Effector memory CD4-positive, alpha-beta T cell (primary cell): ENCODE measurements at places on chromosomes 7 and 10.
A peak's percentile ranks its signal among the peaks of the same experiment; 100 is the strongest.

GRCh38 chr7:132402751-132403245 lies 173.5 kb downstream of the PLXNA4 start:
- DNase-seq = no peak

DNA sequence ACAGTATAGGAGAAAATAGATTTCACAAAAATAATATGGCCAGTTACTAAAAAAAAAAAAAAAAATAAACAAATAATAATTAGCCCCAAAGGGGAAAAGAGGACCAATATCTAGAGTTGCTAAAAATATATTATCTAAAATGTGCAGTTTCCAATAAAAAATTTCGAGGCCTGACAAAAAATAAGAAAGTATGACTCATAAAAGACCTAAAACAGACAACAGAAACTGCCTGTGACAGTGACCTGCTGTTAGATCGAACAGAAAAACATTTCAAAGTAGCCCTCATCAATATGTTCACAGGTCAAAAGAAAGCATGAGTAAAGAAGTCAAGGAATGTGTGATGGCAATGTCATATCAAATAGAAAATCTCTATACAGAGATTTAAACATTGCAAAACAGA lies 11.8 kb upstream of the TSPAN12 start:
- no peak for DNase-seq

GRCh38 chr7:142174441-142174840 lies 62.9 kb downstream of the MGAM2 start:
- DNase-seq = no peak

- DNase-seq = no peak
Observed at GRCh38 chr7:57404967-57405421, 45.0 kb upstream of the ZNF716 start.

DNA sequence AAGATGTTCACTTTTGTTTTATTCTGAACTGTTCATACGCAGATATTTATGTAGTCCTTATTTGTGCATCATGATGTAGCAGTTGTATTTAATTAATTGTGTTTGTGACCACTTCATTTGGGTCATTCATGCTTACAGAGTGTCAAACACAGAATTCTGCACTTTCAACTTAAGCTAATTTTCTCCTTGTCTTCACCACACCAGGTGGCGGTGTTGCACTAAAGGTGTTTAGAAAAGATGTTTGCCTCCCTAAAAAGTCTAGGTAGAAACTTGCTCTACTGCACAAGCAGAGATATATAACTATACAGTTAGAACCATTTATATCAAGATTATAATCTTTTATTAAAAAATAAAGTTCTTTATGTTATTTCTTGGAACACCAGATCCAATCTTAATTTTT lies 1.3 kb upstream of the TAS2R38 start:
- DNase-seq = no peak

GRCh38 chr10:44889834-44890233 lies 21.3 kb upstream of the TMEM72 start:
- no peak for DNase-seq

DNA sequence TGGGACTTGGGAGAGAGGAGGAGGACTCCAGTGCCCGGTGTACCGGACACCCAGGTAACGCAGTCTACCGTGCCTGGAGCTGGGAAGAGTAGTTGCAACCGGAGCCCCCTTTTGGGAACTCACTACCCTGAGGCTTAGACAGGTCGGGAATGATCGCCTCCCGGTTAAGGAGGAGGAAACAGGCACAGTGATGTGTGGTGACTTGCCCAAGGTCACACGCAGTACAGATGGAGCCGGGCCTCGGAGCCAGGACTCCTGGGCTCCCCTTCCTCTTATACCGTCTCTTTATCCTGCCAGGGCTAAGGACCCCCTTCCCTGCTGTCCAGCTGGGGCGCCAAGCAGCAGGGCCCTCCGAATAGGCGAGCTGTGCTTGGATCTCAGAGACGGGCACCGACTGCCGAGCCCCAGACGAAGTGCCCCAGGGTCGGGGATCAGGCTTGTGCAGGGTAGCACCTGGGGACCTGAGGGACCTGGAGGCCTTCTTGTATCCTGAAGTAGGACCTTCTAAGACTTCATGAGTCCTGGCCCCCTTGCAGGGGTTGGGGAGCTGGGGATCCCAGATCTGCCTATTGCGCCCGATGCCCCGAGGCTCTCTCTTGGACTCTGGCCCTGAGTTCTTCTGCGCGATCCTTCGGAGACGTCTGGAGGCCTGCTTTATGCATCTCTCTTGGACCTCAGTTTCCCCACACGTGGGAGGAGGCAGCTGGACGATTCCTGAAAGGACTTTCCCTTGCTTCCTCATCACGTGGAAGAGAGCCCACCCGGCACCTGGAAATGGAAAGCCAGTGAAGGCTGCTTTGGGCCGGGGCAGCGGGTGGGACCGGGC lies 767 bp upstream of the CYP26A1 start:
- DNase-seq = no peak

DNA sequence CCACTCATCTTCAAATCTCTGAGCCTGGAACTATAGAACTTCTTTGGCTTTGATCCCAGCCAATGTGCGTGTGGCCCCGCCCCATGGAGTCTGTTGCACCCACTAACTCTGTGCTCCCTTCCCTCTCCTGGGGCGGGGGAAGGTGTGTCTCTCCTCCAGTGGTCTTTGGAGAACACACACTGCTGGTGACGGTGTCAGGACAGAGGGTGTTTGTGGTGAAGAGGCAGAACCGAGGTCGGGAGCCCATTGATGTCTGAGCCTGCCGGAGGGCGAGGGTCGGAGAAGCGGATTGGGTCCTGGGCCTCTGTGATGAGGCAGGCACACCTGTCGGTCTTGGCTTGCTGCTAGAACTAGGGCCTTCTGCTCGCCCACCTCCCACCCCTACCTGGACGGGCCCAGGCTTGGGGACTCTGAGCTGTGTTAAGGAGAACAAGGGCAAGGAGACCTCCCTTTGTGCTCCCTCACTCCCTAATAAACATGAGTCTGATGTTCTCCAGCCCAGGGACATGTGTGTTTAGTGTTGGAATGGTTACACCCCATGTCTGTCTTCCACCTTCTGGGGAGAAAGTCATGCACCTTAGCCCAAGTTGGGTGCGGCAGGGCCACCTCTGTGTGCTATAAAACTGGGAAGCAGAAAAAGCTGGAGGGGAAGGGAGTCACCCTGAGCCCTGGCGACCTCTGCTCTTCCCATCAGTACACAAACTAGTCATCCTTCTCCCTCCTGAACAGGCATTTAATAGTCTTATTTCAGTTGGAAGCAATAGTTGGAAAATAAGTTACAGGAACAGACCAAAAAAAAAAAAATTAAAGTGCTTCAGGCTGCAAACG lies 4.6 kb downstream of the TRAPPC14 start:
- no peak for DNase-seq

DNA sequence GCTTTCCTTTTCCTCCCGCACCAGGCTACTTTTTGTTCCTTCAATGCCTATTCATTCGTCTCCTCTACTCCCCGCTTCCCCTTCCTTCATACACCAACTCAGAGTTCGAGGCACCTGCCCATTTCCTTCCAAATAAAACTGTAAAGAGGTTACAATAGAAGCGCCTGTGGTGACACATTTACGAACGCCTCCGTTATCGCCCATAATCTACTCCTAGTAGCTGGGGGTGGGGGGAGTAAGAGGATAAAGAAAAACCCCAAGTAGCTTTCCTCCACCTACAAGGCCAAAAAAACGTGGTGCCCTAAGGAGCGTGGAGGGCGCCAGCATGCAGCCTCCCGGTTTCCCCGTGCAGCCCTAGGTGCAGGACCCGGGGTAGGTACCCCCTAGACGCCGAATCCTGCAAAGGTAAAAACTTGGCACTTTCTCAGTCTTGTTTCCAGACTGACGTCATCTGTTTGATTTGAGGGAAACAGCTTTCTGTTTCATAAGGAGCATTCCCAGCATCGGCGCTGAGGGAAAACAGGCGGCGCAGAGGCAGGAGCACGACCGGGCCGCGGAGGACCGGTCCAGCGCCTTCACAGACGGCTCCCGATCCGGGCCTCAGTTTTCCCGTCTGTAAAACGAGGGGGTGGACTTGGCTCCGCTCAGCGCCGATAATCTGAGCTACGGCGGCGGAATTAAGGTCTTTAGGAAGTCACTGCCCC lies 922 bp downstream of the PPA1 start:
- peak; percentile 16 for DNase-seq

DNA sequence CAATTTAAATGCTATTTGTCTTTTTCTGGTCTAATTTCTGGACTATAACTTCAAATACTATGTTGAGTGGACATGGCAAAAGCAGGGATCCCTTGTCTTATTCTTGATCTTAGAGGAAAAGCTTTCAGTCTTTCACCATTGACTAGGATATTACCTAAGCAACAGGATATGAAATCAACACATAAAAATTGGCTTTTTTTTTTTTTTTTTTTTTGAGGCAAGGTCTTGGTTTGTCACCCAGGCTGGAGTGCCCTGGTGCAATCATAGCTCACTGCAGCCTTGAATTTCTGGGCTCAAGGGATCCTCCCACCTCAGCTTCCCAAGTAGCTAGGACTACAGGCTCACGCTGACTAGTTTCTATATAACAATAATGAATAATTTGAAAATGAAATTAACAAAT lies 90.8 kb downstream of the JMJD1C start:
- DNase-seq = no peak

DNA sequence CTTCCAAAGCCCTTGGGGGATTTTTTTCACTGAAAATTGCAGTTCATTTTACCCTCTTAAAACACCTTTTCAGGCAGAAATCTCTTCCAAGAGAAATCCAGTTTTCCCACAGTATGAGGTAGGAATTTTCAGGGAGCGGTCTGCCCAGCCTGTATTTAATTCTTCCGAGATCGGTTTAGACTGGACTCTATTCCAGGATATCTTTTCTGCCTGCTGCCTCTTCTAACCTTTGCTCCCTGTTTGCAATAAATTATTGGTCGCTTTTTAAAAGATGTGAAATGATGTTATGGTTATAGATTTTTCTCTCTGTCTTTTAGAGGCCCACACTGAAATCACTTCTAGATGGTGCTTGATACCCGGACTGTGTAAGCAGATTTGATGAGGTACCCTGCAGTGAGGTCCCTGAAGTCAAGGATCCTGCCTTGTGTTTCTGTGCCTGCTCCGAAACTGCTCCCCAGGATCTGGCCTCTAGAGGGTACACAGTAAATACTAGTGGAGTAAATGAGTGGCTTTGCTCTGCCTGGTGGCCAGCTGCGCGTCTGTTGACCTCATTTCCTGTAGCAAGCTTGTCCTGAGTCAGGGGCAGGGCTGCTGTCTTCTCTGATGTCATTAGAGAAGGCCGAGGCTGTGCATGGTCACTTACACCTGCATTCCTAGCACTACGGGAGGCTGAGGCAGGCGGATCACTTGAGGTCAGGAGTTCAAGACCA lies 191.6 kb downstream of the FANK1 start:
- no peak for DNase-seq

DNA sequence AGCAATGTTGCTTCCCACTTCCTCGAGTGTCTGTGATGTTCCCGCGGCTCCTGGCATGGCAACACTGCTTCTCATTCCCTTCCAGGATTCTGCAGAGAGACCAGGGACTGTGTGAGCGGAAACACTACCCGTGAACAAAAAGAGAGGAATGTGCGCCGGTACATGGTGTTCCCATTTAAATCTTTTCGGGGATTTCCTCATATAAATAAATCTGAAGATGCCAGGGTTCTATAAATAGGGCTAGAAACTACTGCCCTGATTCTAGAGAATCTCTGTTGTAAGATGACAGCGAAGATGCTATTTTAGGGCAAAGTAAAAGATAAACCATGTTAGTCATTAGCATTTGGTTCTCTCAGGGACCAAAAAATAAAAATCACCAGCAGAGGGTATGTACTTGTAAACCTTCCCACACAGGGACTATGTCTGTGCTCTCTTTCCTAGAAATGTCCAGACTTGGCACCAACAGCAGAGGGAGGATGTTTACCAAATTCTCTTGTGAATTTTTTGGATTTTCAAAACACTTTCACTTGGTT lies 92.2 kb upstream of the DDC start:
- DNase-seq = no peak

DNA sequence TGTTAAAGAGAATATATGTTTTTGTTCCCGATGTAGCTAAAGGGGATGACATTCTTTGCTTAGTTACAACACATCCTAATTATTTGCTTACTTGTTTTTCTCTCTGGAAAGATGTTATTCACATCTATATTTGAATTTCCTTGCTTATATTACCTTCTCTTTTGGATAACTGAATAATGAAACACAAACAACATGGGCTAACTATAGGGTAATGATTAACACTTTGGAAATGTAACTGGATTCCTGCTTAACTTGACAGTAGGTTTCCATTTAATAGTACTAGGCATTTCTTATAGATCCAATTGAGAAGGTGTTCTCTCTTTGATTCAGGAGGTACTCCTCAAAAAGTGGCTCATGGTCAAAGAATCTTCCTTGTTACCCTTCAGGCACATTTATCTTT lies 141.1 kb downstream of the CCSER2 start:
- DNase-seq = no peak

DNA sequence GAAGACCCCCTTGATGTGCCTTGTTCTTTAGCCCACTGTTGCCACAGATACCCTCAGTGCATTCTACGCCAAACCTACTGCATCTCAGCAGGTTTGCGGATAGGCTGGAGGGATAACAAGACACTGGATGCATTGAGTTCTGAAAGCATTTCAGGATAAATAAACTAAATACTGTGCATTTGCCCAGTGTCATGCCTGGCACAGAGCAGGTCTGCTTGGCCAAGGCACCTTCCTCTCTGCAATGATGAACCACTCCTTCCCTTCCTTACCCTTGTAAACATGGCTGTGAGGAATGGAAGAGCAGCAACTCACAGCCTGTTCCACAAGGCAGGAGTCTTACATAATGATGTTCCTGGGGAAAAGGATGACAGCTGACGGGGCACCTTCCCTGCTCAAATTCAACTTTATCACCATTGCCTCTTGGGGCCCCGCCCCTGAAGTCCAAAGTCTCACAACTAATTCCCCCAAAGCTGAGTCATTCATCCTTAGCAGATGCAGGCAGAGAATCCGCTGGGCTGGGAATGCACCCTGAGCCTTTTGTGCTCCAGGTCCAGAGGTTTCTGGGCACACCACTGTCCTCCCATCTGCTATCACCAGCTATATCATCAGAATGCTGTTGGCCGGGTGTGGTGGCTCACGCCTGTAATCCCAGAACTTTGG lies 11.6 kb downstream of the DDX56 start:
- no peak for DNase-seq

- DNase-seq = no peak
Observed at GRCh38 chr10:132430861-132431271, 33.9 kb downstream of the PWWP2B start.

DNA sequence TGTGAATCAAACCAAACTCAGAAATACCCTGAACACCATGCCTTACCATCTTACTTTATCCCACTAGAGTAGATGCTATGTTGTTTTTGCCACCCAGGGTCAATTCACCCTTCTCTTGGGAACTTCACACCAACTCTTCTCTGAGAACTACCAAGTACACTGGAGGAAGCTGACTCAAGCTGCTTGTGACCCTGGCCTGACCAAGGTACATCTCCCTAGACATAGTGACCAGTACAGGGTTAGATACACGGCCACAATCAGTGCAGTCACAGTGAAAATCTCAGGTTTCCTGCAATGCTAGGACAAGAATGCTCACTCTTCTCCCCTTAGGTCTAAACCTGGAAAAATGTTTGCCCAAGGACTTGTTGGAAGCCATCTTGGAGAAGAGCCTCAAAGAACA lies 31.8 kb downstream of the EZH2 start:
- no peak for DNase-seq
